Activated gamma-delta T cell treated with Interleukin-2 at 50 U/mL for 16 hours (primary cell): ENCODE measurements at places on chromosomes 3 and 15.

DNA sequence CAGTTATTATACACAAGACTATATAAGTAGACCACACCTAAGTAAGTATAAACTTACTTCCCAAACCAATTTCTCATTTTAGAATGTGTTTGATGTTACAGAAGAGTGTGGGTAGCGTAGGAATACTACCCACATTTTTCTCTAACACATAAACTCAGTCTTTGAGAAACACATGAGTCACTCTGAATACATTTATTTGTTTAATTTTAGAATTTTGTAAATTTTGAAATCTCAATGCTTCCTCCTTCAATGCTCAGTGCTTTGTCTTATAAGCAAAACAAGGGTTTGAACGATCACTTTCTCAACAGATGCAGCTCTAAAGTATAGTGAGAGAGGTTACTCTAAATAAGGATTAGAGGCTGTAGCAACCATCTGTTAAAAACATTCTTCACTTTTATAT is 700.8 kb downstream of the SI start:
- DNase-seq = no peak

DNA sequence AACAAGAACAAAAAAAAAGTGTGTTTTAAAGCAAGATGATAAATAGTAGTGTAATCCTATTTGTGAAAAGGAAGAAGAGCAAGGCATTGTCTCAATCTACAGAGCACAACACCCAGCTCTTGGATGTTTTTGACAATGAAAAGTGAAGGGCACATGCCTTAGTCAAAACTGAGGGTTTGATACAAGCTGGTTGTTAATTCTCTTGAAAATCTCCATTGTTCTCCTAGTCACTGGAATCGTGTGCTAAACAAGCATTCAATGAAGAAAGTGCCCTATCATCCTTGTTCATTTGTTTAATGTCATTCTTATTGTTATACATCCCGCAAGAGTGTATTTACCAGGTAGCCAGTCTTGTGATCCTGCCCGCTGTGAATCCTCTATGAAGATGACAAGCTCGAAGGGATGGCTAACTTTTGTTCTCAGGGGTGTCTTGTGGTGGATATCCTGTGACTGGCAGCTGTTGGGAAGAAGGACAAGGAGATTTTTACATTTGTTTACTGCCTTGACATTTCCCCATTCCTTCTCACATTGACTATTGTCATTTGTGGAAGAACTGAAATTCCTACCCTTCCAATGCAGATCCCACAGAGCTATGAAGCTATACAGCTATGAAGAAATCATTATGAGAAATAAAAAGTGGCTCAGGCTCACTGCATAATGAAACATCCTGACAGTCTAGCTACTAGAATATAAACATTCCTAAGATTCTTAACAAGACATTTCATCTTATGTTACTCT is 175.9 kb downstream of the VGLL3 start:
- DNase-seq = no peak

GRCh38 chr3:13550423-13550690 is 1.4 kb downstream of the FBLN2 start:
- DNase-seq = no peak

GRCh38 chr15:100595964-100596363 is 6.0 kb downstream of the LINS1 start:
- no peak for DNase-seq

GRCh38 chr15:69725957-69726356 is 273.3 kb downstream of the RPLP1 start:
- no peak for DNase-seq

DNA sequence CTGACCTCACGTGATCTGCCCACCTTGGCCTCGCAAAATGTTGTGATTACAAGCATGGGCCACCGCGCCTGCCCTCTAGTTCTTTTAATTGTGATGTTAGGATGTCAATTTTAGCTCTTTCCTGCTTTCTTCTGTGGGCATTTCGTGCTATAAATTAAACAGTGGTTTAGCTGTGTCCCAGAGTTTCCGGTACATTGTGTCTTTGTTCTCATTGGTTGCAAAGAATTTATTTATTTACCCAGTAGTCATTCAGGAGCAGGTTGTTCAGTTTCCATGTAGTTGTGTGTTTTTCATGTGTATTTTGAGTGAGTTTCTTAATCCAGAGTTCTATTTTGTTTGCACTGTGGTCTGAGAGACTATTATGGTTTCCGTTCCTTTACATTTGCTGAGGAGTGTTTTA is 30.1 kb downstream of the MYRIP start:
- no peak for DNase-seq

- no peak for DNase-seq
These were observed 58.1 kb downstream of the TMEM39A start for GRCh38 chr3:119405315-119405714.

- DNase-seq = no peak
These were observed 66.9 kb downstream of the BFSP2 start for GRCh38 chr3:133466531-133467386.

- no peak for DNase-seq
These were observed 112.1 kb downstream of the CMSS1 start for GRCh38 chr3:99929745-99930139.

DNA sequence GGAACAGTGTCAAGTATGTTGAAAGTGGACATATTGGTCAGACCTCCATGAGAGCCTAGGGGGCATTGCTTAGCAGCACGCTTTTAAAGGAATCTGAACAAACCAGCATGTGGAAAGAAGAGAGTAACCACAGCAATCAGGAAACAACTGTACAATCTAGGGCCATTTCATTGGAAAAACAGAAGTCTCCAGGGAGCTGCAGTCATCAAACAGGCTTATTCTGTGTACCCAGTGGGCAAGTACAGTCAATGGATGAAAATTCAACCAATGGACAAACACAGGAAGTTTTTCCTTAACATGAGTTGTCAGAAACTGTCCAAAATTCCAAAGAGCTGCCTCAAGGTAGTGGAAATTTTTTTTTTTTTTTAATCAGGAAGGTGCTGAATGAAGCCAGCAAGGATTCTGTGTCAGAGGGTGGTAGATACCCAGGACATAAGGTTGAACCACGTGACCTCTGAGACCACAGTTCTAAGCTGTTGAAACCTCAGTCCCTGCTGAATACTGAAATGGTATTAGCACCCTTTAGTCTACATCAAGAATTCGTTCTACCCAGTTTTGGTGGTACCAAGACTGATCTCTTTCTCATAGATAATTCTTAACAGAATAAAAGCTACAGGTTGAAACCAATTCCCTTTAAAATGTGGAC is 4.4 kb upstream of the DLG1 start:
- DNase-seq = no peak

GRCh38 chr3:193396451-193397244 is 18.1 kb upstream of the ATP13A5 start:
- DNase-seq = no peak

DNA sequence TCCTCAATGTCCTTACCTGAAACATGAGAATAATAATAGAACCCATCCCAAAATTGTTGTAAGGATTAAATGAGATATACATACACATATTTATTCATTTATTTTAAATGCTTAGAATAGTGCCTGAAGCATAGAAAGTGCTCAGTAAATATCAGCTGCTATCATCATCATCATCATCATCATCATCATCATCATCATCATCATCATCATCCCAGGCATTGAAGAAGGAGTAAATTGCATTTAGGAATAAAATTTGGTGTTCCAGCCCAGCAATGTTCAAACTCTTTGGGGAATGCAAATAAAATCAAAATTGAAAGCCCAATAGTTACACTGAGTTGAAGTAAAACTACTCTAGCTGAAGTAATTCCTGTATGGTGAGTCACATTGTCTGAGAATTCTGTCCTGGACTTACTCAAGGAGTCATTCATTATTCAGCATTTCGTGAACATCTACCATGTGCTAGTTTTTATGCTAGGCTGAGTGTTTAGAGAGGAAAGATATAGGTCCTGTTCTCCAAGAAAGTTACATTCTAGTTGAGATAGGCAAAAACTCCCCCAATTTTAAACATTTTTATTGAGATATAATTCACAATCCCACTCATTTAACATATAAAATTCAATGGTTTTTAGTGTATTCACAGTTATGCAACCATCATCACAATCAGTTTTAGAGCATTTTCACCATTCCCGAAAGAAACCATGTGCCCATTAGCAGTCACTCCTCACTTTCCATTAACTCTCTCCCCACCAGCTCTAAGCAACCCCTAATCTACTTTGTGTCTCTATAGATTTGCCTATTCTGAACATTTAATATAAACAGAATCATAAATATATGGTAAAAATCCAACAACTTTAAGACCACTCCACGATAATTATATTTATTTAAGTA is 107.2 kb downstream of the FRMD5 start:
- DNase-seq = no peak

DNA sequence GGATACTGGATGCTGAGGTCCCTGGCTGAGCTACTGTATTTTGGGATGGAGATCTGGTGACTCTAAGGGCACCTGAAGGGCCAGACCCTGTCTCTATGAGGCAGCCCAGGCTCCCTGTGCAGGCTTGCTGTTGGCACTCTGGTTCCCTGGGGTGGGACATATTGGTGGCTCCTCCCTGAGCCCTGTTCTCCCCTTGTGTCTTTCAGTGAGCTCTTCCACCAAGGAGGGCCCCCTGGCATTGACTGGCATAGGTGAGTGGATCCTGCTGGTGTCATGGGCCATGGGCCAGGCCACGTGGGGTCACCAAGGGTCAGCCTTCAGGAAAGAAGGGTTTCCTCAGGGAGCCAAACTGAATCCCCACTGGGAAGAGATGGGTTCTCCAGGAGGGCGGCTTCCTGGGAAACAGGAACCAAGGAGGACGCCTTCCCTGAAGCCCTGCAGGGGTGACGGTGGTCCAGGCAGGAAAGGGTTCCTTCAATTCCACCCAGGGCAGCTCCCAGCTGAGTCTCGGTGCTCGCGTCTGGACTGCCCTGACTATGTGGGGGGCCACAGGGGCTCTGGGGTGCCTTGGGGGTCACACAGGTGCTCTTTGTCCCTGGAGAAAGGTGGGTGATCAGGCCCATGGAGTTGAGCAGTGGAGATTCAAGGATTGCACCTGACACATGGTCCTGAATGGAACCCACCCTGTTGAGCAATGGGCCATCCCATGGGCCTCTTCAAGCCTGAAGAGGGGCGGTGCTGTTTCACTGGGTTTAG is 220.4 kb downstream of the SNRPN start:
- DNase-seq = no peak

DNA sequence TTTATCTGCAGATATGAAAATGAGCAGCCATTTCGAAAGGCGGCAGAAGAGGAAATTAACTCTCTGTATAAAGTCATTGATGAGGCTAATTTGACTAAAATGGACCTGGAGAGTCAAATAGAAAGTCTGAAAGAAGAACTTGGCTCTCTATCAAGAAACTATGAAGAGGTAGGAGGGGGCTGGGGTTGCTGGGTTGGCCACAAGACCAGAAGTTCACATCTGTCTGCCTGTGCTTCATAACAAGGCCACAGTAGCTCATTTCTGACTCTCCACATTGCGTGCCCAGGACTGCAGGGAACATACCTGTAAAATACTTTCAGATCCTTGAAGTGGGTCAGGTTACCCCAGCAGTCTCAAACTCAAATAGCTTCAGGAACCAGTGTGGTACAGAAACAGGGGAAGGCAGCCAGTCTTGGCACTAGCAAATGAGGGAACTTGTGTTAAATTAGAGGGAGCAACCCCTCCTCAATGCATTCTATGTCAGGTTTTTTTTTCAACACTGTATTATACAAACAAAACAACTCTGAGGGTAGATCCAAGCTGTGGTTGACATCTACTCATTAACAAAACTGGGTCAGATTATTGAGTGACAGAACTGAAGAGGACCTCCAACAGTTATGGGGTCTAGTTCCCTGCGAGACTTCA is 48.7 kb downstream of the BFSP2 start:
- DNase-seq = no peak

GRCh38 chr15:66912001-66912400 is 153.4 kb upstream of the SMAD3 start:
- peak; percentile 19 for DNase-seq

DNA sequence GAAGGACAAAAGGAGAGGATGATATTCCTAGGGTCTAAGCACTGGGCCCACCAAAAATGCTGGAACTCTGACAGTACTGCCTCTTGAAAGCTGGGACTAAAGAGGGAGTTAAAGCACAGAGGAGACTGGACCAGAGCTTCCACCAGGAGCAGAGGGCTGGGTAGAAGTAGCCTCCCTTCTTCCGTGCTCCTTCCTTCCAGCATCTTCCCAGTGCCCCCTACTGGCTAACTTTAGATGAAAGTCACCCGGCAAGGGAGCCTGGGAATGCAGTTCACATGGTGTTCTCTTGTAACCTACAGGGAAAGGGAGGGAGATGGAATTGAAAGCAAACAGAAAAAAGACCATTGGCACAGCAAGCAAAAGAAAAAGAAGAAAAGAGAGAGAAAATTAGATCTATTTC is 106.1 kb upstream of the COL8A1 start:
- no peak for DNase-seq

DNA sequence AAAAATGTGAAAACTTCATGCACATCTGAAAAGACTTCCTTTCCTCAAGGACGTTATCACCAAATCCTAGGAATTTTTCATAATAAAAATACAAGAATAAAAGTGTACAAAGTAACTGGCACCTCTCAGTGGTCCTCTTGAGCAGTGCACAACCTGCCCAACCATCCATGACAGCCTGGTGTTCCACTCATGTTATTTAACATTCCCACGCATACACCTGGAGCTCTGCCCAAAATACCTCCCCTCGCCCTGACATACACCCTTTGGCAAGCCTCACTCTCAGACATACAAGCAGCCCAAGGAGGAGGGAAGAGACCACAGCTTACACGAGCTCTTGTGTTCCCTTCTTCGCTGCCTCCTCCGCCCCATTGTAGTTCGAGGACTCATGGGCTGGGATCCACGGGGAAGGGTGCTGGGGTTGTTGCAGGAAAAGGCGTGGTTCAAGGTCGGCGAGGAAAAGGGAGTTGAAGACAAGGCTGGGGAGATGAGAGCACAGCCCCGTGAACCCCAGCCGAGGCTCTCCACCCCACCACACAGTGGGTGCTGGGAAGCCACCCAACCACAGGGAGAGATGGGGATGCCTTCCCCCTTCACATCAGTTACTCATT is 23.3 kb downstream of the GRIP2 start:
- no peak for DNase-seq

DNA sequence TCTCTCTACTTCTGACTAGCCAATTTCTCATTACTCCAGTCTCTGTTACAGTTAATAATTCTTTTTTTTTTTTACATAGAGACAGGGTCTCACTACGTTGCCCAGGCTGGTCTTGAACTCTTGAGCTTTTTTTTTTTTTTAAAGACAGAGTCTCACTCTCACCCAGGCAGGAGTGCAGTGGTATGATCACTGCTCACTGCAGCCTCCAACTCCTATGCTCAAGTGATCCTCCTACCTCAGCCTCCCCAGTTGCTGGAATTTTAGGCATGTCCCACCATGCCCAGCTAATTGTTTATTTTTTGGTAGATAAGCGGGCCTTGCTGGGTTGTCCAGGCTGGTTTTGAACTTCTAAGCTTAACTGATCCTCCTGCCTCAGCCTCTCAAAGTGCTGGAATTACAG is 13.6 kb downstream of the IP6K1 start:
- DNase-seq = no peak
